ENCODE measurements at places on chromosomes 2 and 18.
A peak's percentile ranks its signal among the peaks of the same experiment; 100 is the strongest.

GRCh38 chr2:71665168-71666093, 212.1 kb downstream of the DYSF start:
- DNase-seq: no peak

DNA sequence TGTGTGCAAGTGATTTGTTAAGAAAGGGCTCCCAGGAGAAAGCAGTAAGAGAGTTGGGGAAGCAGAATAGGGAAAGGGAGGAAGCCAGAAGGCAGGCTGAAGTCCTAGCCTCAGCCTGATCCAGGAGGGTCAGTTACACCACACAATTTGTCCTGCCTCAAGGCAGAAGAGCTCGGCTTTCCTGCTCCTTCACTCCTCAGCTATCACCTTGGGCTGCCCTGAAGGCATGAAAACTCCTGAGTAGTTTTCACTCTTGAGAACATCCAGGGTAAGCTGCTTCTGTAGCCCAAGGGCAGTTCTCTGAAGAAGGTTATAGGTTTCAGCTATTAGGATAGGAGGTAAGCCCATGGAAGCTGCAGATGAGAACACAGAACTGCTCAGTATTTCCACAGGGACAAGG, 47.4 kb upstream of the ANKRD44 start:
- DNase-seq: no peak

- peak; percentile 44 for DNase-seq
These were observed 32.1 kb upstream of the SPATS2L start for GRCh38 chr2:200274116-200275075.

DNA sequence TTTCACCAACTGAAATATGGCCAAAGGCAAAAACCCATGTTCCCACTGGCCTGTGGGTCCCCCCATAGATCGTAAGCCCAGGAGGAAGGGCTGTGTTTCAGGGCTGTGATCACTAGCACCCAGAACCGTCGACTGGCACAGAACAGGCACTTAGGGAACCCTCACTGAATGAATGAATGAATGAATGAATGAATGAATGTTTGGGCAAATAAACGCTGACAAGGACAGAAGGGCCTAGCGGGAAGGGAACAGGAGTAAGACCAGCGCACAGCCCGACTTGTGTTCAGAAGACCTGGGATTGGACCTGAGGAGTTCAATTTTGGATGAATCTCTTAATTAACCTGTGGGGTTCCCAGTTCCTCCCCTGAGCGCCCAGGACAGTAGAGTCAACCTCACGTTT, 76.2 kb downstream of the TPO start:
- DNase-seq: no peak

GRCh38 chr2:221493391-221493790, 78.7 kb downstream of the EPHA4 start:
- no peak for DNase-seq

DNA sequence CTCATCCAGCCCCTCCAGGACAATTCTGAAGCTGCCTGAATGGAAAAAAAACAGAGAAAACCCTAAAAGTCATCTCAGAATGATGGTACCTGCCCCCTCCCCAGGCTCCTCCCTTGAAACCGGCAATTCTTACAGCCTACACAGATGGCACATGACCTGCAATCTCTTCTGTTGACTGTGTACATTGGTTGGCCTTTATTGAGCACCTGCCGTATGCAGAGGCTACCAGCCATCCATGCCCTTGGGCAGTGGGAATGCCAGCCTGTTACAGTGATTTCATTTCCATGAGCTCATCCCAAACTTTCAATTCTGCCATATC, 57.1 kb downstream of the EMX1 start:
- DNase-seq: no peak

DNA sequence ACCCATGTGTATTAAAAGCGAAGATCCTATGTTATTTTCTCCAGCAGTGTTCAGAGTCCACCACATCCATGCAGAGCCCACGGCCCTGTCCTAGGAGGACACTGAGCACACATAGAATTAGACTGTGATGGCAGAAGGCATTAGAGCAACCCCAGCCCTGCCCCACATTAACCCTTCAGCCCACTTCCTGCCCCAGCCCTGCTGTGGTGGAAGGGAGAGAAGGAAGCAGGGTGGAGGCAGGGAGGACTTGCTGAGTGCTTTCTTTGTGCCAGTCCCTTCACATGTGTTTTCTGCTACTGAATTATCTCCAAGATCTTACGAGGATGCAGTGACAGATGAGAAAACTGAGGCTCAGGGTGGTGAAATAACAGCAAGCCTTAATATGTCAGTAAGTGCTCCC, 339.0 kb downstream of the SMAD2 start:
- DNase-seq: no peak

GRCh38 chr18:80033181-80034067, 810 bp upstream of the RBFA start:
- DNase-seq: peak; percentile 80

GRCh38 chr18:12087471-12088025, 6.1 kb upstream of the ANKRD62 start:
- no peak for DNase-seq

GRCh38 chr18:44393406-44393805, 287.3 kb upstream of the SETBP1 start:
- no peak for DNase-seq

DNA sequence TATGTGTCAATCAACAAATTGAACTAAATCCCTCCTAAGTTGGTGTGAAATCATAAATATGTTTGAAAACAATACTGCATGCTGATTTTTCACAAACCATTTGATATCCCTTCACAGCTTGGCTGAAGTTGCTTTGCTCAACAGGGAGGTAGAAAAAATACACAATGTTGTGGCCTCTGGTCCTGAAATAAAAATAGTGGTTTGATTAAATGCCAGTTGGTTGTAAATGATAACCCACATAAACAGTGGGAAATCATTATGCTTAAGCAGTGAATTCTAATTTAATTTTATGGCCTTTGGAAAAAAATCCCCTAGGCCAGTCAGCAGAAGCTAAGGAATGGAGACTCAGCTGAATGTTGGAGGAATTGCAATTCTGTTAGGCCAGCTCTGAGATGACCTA, 359.4 kb upstream of the CWC22 start:
- DNase-seq: no peak

DNA sequence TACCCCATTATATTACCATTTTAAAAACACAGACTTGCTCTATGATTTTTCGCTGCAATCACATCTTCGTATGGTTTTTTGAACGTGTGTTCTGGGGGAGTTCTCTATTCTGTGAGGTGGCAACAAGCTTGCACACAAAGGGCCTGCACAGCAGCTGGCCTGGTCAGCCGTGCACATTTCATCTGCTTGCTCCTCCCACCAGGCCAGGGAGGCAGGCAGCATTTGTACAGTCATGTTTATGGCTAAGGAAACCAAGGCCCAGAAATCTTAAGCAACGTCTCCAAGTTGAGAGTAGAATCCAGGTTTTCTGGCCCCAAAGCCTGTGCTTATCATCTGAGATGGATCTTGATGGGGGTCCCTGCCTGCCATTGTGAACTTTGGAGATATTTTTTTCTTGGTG, 106.4 kb upstream of the SMIM21 start:
- no peak for DNase-seq

DNA sequence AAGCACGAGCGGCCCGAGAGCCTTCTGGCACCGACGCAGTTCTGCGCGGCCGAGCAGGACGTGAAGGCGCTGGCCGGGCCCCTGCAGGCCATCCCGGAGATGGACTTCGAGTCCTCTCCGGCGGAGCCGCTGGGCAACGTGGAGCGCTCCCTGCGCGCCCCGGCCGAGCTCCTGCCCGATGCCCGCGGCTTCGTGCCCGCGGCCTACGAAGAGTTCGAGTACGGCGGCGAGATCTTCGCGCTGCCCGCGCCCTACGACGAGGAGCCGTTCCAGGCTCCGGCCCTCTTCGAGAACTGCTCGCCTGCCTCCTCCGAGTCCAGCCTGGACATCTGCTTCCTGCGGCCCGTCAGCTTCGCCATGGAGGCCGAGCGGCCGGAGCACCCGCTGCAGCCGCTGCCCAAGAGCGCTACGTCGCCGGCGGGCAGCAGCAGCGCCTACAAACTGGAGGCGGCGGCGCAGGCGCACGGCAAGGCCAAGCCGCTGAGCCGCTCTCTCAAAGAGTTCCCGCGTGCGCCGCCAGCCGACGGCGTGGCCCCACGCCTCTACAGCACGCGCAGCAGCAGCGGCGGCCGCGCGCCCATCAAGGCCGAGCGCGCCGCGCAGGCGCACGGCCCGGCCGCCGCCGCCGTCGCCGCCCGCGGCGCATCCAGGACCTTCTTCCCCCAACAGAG, 70.4 kb downstream of the ARHGEF33 start:
- DNase-seq: no peak

DNA sequence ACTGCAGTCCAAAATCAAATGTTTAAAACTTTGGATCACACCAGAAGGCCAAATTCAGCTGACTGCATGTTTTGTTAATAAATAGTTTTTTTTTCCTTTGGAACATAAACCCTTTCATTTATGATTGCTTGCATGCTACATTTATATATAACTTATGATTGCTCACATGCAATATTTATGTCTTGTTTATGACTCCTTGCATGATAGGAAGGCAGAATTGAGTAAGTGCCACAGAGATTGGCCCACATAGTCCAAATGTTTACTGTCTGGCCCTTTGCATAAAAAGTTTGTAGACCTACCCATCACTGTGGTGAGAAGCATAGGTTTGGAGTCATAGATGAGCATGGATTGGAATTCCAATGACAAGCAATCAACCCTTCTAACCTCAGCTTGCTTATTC, 30.8 kb downstream of the WDFY1 start:
- DNase-seq: no peak

- no peak for DNase-seq
These were observed 121.0 kb downstream of the ANKRD44 start for GRCh38 chr2:197189426-197190099.

- DNase-seq: peak; percentile 69
These were observed 261.1 kb upstream of the RASGRP3 start for GRCh38 chr2:33215299-33215698.

- DNase-seq: no peak
These were observed 146.2 kb downstream of the PRKCE start for GRCh38 chr2:45797451-45798230.

DNA sequence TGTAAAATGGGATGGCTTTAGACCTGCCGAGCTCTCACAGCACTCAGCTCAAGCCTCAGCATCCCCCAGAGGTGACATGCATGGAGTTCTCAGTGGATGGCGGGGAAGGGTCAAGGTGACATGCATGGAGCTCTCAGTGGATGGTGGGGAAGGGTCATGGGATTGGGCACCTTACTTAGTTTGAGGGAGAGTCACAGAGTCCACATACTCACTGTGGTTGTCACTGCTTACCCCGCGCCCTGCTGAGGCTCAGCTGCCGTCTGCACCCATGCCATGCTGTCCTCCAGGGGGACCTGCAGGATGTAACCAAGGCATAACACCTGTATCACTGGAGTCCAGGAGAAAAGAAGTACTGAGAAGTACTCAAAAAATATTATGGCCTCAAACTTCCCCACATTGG, 112.2 kb upstream of the TPO start:
- DNase-seq: no peak

GRCh38 chr2:162092008-162092390, 18.0 kb upstream of the DPP4 start:
- no peak for DNase-seq

DNA sequence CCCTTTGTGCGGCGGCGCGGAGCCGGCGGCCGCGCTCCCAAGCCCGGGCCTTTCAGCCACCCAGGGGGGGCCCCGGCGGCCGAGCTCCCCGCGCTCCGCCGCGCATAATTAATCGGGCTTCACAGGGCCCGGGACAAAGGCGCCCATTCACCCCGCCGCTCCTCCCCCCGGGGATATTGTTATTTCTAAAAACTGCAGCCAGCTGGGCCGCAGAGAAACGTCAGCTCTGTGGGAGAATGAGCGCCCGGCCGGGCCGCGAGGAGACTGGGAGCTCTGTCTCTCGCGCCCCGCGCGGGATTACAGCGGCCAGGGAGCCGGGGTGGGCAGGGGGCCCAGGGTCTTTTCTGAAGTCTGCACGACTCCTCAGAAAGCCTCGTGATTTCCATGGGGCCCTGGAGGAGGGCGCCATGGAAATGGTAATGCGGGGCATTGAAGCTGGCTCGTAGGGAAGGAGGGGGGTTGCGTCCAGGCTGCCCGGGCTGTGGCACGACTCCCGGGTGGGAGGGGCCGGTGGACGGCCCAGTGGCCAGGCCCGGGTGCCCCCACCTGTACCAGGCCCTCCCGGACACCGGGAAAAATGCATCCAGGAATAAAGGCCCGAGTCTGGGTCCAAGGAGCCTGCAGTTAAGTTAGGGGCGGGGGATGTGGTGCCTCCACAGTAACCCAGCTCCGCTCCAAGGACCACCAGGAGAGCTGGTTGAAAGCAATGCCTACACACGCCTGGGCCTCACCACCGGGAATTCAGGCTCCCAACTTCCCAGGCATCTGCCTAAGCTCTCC, 125.3 kb downstream of the ZFP36L2 start:
- no peak for DNase-seq

DNA sequence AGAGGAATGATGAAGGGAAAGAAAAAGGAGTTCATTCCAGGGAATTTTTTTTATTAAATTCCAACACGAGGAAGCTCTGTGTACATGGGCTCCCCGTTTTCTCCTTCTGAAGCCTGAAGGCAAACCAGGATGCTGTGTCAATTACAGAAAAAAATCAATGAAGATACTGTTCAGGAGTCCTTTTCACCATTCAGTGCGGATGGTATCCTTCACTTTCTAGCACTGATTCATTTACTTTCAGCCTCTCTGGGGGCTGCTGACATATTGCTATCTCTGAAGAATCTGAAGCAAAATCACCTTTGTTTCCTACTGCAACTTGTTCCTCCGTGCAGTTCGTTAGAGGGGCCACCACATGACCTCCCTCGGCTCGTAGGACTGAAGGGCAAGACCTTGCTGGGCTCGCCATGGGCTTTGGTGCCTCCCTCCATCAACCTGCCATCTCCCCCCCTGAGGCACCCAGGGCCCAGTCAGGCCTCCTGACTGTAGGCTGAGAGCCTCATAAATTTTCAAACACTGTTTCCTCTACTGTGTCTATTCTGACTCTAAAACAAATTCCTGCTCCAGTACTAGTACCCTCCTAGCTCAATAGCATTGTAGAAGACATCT, 25.5 kb upstream of the ST8SIA3 start:
- no peak for DNase-seq

- no peak for DNase-seq
These were observed 35.5 kb upstream of the SP5 start for GRCh38 chr2:170679607-170680079.

GRCh38 chr2:42868874-42869273, 76.5 kb upstream of the HAAO start:
- no peak for DNase-seq

- no peak for DNase-seq
These were observed 844 bp upstream of the MPV17 start for GRCh38 chr2:27323596-27324285.

- no peak for DNase-seq
These were observed 82.8 kb downstream of the TMEM17 start for GRCh38 chr2:62423235-62423634.

DNA sequence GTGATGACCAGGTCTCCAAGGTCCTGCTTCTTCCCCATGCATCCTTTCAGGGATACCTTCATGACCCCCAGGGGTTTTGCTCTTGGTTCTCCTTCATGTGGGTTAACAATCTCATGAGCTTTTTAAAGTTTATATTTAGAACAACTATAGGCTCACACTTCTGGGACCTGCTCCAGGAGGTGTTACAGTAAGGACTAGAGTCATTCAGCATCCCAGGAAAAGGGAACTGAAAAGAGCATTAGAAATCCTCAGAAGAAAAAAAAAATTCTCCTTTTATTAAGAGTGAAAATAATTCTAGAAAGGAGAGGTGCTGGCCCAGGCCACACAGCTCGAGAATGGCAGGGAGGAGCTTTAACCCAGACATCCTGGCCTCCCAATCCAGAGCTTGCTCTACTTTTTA, 66.5 kb downstream of the SETBP1 start:
- DNase-seq: no peak

GRCh38 chr2:66001538-66001937, 433.4 kb upstream of the MEIS1 start:
- no peak for DNase-seq
